GDM1 (cell line): ENCODE measurements at places on chromosomes 7 and 10.

GRCh38 chr10:103120977-103121735 lies 71.9 kb downstream of the NT5C2 start:
- no peak for DNase-seq

DNA sequence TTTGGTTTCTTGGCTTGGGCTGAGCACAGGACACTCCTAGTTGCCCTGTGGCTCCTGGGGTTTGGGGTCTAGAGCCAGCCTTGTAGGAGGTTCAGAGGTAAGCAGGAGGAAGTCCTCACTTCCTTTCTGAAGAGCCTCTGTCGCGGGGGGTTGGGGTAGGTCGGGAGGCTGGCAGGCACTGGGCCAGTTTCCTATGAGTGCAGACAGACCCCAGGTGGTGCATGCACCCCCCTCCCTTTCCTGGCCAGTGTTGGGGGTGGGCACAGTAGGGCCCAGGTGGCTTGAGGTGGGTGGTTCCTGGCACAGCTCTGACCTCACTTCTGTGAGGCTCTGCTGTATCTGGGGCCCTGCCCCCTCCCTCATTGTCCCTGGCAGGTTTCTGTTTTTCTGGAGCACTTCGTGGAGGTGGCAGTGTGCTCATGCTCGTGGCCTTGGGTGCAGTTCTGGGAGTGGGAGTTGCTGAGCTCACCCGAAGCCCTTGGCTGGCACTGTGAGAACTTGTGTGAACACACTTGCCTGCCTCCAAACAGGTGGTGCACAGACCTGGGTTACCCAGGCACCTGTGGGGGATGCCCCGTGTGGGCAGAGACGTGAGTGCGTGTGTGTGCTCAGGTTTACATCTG lies 1.8 kb downstream of the PALD1 start:
- DNase-seq, result peak; percentile 64

DNA sequence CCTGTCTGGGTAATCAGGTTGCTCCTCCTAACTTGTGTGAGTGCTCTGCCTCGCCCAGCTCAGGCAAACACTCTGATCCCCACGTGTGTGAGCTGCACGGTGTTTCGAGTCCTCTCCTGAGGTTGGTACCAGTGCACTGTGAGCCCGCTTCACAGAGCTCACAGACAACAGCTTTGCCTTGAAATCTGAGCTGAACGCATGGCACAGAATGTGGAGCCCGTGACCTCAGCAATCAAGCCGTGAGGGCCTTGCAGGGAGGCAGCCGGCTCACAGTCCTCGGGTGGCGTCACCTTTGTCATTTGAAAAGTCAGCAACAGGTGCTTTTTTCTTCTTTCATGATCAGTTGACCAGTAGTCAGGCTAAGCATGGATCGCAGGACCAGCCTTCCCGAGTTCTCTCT lies 60.2 kb upstream of the ADGRA1 start:
- DNase-seq, result no peak

DNA sequence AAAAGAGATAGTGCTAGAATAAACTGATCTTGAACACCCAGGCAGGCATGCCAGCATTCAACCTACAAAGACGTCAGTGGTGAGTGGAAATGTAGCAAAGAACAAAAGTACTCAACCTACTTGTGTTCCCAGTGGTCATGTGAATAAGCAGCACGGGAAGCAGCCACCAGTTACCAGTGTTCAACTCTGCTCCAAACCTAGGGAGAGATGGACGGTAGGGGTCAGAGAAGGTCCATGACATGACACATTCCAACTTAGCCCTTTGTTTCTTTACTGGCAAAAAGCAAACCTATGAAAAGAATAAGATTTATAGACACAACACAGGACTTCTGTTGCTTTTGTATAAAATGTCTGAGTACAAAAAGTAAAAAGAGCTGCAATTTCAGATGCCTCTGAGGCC lies 511.4 kb downstream of the XPNPEP1 start:
- no peak for DNase-seq

GRCh38 chr10:97048649-97049427 lies 136.9 kb downstream of the SLIT1 start:
- DNase-seq, result no peak

GRCh38 chr10:110487411-110488331 lies 10.0 kb upstream of the DUSP5 start:
- no peak for DNase-seq

DNA sequence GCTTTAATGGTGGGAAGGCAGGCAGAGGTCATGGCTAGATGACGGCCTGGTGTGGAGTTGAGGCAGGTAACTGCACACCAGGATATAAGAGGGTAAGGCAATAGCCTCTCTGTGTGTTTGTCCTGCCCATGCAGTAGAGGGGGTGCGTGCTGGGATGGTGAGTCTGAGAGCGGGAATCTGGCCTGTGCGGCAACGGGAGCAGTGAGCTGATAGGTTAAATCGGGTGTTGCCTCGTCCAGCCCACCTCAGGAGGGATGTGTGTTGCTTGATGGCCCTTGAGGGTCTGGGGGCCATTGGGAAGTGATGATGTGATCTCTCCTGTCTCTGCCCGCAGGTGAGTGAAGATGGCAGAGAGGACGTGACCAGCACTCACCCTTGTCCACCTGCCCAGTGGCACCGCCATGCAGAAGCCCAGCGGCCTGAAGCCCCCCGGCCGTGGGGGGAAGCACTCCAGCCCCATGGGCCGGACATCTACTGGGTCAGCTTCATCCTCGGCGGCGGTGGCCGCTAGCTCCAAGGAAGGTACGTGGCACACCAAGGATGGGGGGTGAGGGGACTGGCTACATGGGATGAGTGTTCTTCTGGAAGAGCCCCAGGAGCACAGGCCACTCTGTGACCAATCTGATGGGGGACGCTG lies 28.1 kb downstream of the CLIP2 start:
- DNase-seq, result no peak

- DNase-seq, result no peak
Observed at GRCh38 chr7:52775876-52776275, 259.6 kb upstream of the POM121L12 start.

DNA sequence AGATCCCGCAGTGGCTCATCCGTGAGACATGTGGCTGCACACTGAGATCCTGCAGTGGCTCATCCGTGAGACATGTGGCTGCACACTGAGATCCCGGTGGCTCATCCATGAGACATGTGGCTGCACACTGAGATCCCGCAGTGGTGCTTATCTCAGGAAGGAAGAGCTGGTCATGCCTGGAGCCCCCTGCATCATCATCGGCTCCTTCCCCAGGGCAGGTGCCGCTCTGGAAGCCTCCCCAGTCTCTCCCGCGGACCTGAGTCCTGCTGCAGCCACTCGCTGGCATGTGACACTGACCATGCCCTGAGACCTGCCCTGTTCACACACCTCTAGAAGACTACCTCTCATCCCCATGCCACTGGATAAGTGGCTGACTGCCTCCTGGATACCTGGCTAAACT lies 181.3 kb downstream of the PTPRN2 start:
- no peak for DNase-seq

DNA sequence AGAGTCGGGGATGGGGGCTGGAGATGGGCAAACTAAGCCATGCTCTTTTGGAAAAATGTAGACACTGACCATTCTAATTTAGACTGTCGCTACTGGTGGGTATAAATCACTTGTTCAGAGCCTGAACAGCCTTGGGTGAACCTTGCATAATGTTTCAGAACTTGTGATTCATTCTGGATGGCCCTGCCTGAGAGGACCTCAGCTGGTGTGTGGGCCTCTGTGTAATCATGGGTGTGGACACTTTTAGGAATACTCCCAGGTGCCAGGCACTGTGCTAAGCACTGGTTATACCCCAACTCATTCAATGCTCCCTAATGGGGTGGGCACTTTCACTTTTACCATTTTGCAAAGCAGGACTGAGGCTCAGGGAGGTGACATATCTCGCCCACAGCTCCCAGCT lies 26.8 kb upstream of the TM9SF3 start:
- DNase-seq, result no peak

- no peak for DNase-seq
Observed at GRCh38 chr10:118960157-118961090, 69.1 kb upstream of the NANOS1 start.

- DNase-seq, result no peak
Observed at GRCh38 chr10:77844713-77845445, 81.7 kb downstream of the DLG5 start.

DNA sequence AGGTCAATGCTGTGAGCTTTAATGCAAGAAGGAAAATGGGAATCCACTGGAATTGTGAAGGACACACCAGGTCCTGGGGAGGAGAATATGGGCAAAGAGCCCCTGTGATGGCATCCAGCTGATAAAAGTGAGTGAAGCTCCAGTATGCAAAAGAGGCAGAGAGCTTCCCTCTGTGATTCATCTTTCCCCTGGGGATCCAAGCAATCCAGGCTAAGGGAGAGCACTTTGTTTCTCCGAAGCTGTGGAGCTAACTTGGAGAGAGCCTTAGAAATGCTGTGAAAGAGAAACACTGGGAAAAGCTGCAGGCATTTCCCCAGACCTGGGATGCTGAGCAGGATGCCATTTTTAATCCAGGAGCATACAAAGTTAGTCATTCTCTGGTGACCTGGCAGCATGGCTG lies 489.5 kb downstream of the SH2D4B start:
- no peak for DNase-seq

DNA sequence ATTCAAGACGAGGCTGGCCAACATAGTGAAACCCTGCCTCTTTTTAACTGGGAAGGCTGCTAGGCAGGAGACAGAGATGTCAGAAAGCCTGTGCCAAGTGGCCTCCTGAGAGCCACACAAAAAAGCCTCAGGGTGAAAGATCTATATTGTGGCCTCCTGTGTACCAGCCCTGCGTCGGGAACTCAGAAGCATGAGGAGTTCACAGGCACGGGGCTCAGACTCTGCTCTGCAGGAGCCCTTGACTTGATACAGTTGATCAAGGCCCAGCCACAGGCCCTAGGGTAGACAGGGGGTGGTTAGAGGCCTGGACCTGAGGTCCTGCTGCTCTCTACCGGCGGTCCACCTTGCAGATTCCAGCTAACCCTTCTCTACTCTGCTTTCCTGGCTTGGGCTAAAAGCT lies 30.2 kb downstream of the FAM241B start:
- DNase-seq, result no peak

GRCh38 chr7:44159824-44160630 lies 18.9 kb upstream of the MYL7 start:
- DNase-seq, result no peak

- no peak for DNase-seq
Observed at GRCh38 chr10:96462606-96463151, 51.0 kb downstream of the TLL2 start.

- no peak for DNase-seq
Observed at GRCh38 chr10:125551247-125551646, 131.7 kb downstream of the TEX36 start.

- DNase-seq, result peak; percentile 38
Observed at GRCh38 chr7:135801045-135801693, 52.6 kb upstream of the FAM180A start.

- peak; percentile 20 for DNase-seq
Observed at GRCh38 chr7:519484-520390, at the start of gene PDGFA. PDGFA (minus strand) TSS chr7:519846; CDS start chr7:519001, 845 bp downstream.

- DNase-seq, result no peak
Observed at GRCh38 chr10:121990015-121990677, 1.2 kb downstream of the TACC2 start.

- no peak for DNase-seq
Observed at GRCh38 chr7:38123494-38123893, 54.6 kb upstream of the STARD3NL start.

- DNase-seq, result no peak
Observed at GRCh38 chr10:75101416-75102251, 9.8 kb upstream of the SAMD8 start.

- no peak for DNase-seq
Observed at GRCh38 chr10:13658264-13658663, 71.5 kb downstream of the PRPF18 start.

- no peak for DNase-seq
Observed at GRCh38 chr7:82131215-82131614, 312.4 kb downstream of the CACNA2D1 start.

DNA sequence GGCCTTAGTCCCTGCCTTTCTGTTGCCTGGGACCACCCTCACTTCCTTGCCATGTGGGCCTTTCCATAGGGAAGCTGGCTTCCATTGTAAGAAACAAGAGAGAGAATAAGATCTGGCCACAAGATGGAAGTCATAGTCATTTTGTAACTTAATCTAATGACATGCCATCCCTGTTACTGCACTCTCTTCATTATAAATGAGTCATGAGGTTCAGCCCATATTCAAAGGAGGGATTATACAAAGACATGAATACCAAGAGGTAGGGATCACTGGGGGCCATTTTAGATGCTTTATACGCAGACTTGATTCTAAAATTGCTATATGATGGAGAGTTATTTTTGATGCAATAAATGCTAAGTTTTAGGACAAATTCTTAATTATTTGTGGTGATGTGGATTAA lies 75.2 kb upstream of the CELF2 start:
- DNase-seq, result no peak

- DNase-seq, result no peak
Observed at GRCh38 chr10:46327685-46328084, 40.9 kb downstream of the ANTXRL start.

- no peak for DNase-seq
Observed at GRCh38 chr7:151744656-151745638, 132.0 kb downstream of the PRKAG2 start.

DNA sequence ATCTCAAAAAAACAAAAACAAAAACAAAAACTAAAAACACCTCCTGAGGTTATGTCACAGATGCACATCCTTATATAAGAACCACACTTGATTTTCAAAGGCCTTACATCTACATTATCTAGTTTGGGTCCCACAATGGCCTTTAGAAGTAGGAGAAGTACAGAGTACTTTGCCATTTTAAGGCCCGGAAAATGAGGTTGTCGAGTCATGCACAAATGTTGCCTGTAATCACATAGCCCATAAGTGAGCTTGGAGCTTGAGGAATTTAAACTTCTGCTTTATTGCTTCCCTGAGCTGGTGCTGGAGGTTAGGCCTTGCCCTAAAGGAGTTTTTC lies 9.7 kb upstream of the MKRN1 start:
- DNase-seq, result peak; percentile 57

DNA sequence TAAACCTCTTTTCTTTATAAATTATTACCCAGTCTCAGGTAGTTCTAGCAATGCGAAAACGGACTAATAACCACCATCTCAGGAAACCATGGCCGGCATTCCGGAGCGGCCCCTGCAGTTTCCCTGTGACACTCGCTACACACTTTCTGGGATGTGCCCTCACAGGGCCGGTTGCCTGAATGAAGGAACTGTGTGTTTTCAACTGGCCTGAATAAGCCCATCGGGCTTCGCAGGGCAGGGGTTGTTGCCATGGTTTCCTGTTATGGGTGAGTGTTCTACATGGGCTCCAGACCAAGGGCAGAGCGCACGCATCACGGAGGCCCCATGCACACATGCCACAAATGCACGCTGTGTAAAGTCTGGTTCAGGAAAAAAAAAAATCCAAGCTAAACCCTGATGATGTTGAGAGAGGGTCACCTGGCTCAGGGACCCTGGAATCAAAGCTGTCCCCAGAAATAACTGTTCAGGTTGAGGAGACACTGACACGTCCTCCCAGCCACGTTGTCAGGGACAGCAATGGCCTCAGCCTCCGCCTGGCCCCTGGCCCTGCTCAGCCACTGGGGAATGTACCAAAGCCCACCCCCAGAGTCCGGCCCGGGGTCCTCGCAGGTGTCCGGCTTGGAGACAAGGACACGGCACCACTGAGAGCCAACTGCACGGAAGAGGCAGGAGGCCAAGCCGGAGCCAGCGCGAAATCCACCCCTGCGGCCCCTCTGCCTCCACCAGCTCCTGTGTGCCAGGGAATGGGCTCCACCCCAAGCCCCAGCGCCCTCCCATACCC lies 47.9 kb downstream of the STK32C start:
- no peak for DNase-seq

- no peak for DNase-seq
Observed at GRCh38 chr7:55073976-55074528, 55.2 kb downstream of the EGFR start.
